CD4-positive, alpha-beta T cell treated with Interleukin-6 at 100 ng/mL for 8 hours (primary cell): ENCODE measurements at places on chromosomes 7 and 10.

DNA sequence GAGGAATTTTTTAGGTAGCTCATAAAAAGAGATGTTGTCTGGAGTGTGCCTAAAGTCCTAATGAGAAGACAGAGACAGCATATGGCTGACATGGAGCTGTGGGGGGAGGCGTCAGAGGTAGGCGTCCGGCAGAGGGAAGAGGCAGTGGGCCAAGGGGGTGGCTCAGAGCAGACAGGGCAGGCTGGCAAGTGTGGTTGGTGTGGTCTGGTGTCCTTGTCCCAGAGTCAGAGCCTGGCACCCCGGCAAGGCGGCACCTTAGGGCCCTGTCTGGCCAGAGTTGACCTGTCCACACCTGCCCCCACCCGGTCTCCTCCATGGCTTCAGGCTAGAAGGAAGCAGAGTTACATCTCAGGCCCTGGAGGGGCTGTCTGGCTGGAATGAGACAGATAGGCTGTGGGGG lies 220.3 kb upstream of the ZNF32 start:
- no peak for DNase-seq

DNA sequence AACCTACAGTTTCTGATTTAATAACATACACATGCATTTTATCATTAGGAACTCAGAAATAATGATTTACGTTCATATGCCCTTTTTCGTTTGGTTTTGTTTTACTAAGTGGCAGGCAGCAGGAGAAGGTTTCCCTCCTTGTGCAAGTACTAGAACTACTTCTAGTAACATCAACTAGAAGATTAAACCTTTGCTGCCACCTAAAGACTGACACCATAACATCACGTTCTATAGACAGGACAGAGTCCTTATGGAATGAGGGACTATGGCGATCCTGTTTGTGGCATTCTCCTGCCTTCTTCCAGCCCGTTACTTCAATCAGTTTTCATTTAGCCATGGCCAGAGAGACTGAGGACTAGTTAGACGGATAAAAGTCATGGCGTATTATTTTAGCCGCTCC lies 53.2 kb downstream of the GAD2 start:
- no peak for DNase-seq

GRCh38 chr10:3452173-3452626 lies 279.6 kb upstream of the PITRM1 start:
- DNase-seq, result peak; percentile 23

DNA sequence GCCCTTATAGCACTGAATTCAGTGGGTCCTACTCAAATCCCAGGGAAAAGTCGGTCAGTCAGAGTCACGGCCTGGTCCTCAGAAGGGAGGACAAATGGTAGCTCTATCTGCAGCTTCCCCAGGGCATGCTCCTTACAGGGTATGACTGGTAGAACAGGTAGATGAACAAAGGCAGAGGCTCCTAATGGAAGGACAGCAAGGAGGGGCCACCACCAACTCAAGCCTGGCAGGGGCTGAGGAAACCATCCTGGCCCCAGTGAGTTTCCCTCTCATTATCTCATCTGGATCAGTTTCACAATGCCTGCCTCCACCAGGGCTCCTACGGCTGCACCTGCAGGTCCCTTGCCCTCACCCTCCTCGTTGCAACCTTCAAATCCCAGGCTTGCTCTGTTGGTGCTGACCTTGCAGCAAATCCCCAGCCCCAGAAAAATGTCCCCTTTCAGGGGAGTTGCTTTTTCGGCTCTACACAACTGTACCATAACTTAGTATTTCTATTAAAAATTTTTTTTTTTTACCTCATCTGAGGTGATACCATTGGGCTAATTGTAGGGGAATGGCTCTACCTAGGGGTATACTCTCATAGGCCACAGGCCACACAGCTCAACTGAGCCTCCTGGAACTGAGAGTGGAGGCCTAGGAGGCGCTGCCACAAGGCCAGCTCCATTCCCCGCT lies 2.4 kb upstream of the MYO1G start:
- no peak for DNase-seq

DNA sequence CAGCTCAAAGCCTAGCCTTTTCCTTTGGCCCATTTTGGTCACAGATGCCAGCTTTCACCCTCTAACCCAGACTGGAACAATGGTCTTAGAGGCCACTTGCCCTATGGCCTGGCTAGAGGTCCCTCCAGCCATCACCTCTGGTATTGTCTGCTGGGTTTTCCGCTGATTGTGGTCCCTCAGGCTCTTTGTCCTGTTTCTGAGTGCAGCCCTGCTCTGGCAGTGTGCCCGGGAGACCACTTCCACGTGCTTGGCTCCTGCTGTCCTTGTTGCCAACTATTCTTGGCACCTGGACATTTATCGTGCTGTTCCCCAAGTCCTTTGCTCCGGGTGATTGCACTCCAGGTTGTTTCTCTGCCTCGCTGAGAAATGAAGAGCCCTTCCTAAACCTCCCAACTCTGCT lies 53.3 kb upstream of the FAM180A start:
- no peak for DNase-seq

GRCh38 chr7:115124409-115124939 lies 202.6 kb downstream of the MDFIC start:
- no peak for DNase-seq

GRCh38 chr10:114647545-114648138 lies 10.4 kb downstream of the ABLIM1 start:
- no peak for DNase-seq

DNA sequence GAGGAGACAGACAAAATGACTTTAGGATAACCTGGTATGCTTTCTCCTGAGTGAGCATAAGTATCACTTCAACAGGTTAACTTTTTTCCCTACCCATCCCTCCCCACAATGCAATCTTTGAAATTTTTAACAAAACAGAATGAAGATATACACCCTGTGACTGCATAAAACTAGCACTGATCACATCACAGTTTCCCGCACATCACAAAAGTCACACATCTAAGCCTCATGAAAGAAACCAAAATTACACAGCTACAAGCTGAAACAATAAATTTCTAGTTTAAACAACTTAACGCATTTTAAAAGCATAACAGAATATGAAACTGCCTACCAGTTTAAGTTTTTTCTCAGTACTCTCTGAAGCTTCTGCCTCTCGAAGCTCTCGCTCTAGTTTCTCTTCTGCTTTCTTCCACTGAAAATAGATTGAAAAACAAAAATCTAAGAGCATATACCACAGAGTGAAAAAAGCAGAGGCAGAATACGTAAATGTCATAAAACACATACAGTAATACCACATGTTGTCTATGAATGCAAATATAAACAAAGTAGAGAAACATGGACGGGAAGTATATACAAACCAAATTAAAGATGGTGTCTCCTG lies 18.1 kb downstream of the NOC3L start:
- no peak for DNase-seq

DNA sequence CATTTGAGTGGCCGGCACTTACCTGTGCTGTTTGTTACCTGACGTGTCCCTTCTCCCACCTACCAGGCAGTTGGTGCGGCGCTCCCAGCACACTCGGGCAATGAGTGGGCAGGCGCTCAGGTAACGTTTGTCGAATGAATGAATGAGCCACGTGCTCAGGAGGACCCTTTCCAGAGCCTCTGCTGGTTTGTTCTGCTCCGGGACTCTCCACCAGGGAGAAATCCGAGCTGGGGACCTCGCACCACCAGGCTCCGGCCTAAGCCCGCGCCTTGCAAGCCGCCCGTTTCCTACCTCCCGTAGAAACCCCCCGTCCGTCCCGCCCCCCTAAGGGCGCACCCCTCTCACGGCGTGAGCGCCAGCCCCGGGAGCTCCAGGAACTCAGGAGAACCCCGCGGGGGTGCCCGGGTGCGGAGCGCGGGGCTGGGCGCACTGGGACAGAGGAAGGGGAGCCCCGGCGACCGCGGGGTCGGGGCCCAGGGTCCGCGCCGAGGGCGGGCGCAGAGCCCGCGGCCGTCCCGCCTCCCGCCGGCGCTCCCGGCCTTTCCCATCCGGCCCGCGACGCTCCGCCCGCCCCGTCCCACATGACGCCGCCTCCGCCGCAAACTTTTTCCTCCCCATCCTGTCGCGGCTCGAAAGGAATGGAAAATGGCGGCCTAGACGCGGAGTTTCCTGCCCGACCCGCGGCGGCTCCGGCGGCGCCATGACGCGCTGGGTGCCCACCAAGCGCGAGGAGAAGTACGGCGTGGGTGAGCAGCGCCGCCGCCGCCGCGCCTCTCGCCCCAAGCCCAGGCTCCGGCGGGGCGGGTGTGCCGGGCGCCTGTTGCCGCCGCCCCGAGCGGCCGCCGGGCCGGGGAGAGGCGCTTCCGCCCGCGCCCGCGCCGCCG lies at the start of gene DOCK1:
Gene DOCK1, plus strand, starts transcription at position 611 of the 884 bp plus-strand sequence. Its CDS starts 90 bp downstream, at position 701.
- DNase-seq, result no peak

DNA sequence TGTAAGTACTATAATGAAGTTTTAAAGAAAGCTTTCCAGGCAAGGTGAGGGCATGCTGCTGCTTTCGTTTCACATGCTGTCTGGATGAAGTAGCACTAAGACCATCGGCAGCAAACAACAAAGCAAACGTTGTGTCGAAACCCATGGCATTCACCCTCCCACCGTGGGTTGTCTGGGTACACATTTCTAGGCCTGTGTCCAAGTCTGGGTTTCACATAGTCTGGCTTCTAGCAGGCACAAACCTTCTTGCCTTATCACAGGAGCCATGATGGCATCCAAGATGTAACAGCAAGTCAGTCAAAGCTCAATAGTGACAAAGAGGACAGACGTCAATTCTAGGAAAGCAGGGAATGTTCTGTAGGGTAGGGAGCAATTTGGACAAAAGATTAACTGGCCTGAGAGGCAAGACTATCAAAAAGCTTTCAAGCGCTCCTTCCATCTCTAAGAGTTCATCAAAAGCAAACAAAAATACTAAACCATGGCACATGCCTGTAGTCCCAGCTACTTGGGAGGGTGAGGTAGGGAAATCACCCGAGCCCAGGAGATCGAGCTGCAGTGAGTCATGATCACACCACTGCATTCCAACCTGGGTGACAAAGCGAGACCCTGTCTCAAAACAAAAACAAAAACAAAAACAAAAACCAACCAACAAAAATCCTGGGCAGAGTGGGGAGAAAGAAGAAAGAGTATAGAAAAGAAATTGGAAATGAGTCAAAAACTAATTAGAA lies 42.7 kb downstream of the PAXIP1 start:
- DNase-seq, result no peak

DNA sequence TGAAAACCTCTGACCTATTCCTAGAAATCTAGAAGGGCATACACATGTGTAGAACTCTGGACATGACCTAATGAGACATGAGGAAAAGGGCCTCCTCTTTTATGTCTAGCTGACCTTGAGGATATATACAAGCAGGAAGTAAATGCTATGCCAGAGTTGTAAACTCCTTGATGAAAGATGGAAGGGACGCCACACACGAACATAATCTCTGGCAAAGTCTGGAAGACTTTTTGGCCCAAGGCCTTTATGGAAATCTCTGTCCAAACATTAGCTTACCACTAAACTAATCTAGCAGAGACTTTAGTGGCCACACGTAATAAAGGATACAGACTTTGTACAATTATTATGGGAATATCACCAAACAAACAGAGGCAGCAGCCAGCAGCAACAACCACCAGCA lies 138.1 kb upstream of the THSD7A start:
- no peak for DNase-seq

GRCh38 chr7:21338728-21339164 lies 89.1 kb upstream of the SP4 start:
- peak; percentile 48 for DNase-seq

GRCh38 chr10:124029559-124029958 lies 63.8 kb downstream of the CHST15 start:
- DNase-seq, result no peak

- DNase-seq, result no peak
Observed at GRCh38 chr7:134752006-134752760, 27.3 kb upstream of the CALD1 start.

- no peak for DNase-seq
Observed at GRCh38 chr7:6250364-6250833, 22.0 kb downstream of the CYTH3 start.

- peak; percentile 1 for DNase-seq
Observed at GRCh38 chr10:73433538-73433867, at the start of gene MSS51. TSS of gene MSS51 (minus strand) at chr10:73433561. CDS start at chr10:73428284, 5,277 bp downstream.

GRCh38 chr10:70778267-70778924 lies 6.8 kb downstream of the TBATA start:
- no peak for DNase-seq

DNA sequence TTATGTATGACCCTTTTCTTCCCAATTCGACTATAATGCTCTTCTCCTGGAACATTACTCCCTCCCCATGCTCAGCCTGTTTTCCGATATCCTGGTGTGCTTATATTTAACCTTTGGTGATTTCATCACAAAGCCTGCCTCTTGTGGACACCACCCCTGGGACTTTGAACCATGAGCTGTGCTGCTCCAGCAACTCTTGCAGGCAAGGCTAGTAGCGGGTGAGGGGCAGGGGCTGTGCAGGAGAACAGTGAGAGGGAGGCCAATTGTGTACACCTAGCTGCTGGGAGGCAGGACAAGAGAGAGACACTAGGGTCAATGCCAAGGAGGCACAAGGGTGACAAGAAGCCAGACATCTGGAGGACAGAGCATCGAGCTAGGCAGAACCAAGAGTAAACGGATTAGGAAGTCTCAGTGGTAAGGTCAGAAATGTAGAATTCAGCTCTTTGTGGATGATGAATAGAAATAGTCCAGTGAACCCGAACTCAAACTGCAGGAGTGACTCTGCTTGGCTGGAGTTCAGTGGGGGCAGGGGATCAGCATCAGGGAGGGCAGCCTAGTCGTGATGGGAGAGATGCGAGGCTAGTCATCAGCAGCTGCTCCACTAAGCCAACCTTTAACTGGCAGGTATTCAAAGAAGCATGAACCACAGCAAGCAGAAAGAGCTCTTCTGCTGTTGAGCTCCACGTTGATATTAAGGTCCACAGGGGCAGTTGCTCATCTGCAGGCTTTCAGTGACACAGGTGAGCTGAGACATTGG lies 31.0 kb upstream of the MKI67 start:
- DNase-seq, result no peak

DNA sequence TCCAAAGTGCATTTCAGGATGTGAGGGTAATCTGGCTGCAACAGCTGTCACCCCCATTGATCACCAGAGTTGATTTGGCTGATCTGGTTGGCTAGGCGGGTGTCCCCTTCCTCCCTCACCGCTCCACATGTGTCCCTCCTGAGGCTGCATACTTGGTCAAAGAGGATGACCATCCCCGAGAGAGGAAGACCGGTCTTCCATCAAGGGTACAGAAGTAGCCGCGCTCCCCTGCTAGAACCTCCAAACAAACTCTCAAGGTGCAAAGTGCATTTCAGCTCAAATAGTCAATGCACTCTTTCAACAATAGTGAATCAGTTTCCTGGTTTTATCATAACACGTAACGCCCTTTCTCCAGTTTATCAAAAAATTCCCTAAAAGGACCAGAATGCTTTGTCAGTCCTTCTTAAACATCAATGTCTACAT lies 44.6 kb downstream of the CARD11 start:
- DNase-seq, result no peak
